ENCODE measurements at places on chromosomes 4 and X.
A peak's percentile ranks its signal among the peaks of the same experiment; 100 is the strongest.

DNA sequence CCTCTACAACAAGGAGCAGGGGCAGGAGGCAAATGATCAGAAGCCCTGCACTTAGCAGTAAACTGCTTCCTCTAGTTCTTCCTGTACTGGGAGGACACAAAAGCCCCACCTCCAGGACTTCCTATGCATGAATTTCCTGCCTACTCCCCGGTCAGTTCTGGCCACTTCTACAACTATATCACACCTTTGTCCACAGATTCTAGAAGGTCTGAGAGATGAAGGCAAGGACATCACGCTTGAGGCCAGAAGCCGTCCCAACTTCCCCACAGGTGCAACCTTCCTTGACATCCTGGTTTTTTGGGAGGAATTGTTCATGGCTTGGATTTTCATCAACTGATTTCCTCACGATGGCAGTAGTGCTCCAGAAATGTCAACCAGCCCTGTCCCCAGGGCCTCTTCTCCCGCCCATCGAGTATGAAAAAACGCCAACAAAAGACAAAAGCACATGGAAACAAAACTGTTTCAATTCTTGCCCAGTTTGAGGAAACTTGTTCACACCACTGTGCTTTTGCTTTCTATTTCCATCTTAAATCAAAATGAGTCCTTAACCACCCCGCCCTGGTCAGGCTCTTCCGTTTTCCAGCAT lies 206.5 kb upstream of the STK26 start:
- no peak for DNase-seq

GRCh38 chr4:81722290-81722851 lies 250.7 kb upstream of the RASGEF1B start:
- DNase-seq, result no peak

- no peak for DNase-seq
These were observed 220.1 kb upstream of the STK26 start for GRCh38 chrX:131802836-131803626.

DNA sequence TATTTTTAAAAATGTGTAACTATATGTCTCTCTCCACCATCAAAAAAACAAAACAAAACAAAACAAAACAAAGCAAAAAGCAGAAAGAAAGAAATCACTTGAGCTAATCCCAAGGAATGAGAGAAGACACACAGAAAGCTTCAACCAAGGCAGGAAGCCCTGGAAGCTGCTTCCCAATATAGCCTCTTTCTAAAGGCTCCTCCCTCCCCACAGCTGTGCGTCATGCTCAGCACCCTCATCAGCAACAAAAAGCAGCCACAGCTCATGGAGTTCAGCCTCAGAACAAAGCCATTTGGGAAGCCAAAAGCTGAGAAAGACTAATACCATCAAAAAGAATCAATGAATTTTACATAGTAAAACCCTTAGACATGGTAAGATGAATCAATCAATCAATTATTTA lies 501.6 kb upstream of the SMIM31 start:
- peak; percentile 7 for DNase-seq

DNA sequence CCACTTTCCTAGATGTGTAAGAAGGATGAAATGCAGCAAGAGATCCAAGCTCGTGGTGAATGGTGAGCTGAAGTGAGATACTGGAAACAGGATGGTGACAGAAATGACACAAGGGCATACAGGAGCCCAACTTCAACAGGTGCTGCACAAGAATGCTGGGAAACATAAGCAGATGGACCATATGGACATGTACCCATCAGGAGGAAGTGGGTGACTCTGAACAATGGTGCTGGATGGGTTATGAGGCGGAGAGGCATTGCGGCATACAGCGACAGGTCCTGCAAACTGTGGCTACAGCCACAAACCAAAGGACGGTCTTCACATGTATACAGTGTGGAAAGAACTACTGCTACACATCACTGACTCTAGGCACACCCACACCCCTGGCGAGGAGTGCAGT lies 265.7 kb downstream of the CAMK2D start:
- no peak for DNase-seq

GRCh38 chr4:133190098-133190497 lies 41.0 kb downstream of the PCDH10 start:
- DNase-seq, result no peak

DNA sequence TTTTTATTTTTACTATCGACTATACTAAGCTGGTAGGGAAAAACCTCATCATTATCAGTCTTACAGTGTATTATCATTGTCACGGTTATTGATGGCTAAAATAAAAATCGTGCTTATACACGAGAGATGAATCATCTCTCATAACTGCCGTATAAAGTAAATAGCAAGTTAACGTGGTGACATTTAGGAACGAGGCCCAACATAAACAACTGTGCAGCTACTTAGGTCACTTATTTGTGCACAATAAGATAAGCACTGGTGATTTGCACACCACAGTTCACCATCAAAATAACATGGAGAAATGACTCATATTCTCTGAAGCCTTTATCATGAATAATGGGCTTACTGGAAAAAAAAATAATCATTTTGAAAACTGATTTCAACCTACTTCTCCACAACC lies 482.0 kb upstream of the TENM3 start:
- DNase-seq, result no peak

- no peak for DNase-seq
These were observed 53.5 kb downstream of the SMAD1 start for GRCh38 chr4:145535202-145535601.

- DNase-seq, result no peak
These were observed 20.1 kb downstream of the GAK start for GRCh38 chr4:911871-912490.

DNA sequence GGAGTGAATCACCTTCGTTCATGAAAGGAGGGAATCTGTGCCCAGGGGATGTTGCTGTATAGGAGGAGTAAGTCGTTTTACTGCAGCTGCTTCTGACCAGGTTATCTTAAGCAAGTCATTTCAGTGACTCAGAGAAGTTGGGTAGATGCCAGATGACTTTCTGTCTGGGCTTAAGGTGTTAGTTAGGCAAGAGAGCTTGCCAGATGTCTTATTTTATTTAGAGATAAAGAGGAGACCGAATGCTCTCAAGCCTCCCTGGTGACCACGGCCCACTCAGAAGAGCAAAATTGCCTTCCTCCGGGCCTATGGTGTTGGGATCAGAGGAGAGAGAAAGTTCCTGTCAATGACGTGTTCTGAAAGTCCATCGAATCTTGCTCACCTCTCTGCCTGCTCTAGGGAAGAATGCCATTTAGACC lies 16.3 kb upstream of the ZNF827 start:
- no peak for DNase-seq

DNA sequence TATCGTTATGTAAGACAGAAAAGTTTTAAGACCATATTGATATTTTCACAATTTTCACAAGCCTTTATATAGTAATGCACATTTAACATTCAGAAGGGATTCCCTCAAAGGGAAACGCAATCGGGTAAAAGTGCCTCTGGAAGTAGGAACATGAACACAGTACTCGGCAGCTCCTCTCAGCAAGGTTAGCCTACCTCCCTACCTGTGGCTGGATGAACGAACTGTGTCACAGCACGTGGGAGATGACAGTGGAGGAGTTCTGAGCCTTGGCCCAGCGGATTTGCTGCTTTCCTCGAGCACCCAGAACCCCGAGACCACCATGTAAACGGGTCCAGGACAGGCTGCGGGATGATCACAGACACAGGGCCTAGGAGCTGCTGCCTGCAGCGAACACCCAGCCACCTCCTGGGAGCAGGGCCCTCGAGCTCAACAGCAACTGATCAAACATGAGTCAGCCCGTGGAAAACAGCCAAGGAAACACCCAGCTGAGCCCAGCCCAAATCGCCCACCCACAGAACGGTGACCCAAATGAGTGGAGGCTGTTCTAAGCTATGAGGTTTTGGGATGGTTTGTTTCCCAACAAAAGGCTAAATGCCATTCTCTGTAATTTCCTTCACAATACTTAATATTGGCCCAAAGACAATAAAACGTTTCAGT lies 30.4 kb downstream of the FAT1 start:
- no peak for DNase-seq

DNA sequence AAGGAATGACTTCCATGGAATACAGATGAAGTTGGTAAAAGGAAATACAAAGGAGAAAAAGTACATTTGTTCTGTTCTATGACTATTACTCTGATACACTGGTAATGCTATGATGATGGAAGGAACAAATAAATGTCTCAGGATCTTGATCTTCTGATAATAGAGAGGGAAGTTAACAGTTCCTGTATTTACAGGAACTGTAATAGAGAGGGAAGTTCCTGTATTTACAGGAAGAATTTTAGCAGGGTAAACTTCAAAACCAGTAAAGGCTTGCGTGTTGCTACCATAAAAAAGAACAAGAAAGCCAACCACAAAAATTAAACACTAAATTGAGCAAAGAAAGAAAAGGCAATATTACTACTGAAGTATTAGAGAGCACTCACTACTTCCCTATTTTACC lies 91.7 kb upstream of the HPGD start:
- DNase-seq, result no peak

- DNase-seq, result no peak
These were observed 544.0 kb upstream of the AGA start for GRCh38 chr4:177986236-177986635.

DNA sequence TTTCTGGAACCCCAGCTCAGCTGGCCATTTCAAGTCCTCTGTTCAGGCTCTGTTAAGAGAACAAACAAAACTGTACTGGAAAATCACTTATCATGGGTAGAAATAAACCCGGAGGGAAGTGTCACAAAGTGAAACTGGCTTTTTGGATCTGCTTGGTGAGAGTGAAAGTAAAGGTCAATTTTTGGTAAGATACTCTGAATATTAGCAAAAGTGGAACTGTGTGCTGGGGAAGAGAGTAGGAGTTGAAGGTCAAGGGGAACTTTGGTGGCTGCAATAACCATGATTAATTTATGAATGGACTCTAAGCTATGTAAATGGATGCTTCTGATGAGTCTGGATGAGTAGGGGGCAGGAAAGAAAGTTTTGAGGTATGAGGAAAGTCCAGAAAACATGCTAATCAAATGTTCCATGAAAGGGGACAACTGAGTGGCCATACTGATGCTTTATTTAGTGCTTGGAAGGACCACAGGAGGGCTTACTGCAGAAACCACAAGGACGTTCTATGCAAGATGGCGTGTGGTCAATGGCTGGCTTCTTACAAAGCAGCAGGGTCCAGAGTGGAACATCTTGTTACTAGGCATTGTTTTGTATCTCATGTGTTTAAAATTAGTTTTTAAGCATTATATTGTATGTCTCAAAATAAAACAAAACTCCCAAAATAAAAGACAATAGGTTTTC lies 36.8 kb upstream of the TNIP3 start:
- no peak for DNase-seq

GRCh38 chrX:93932471-93933220 lies 258.6 kb downstream of the FAM133A start:
- no peak for DNase-seq
